ENCODE measurements at places on chromosomes 1 and 21. TPM values are rescaled to one million over a fixed set of nuclear protein-coding genes. Genes with fewer than 3 reads are reported as not detected.
A peak's percentile ranks its signal among the peaks of the same experiment; 100 is the strongest.

The PIK3R3 gene
- polyA plus RNA-seq: 0.06 TPM

- H3K4me3 ChIP-seq: peak overlapping the region; percentile 86
- H3K4me1 ChIP-seq: peaks cover 22% of the 10 kb centered on the region
- H3K27me3 ChIP-seq: no peaks in the 10 kb centered on the region
- peak overlapping the region; percentile 76 for H3K27ac ChIP-seq
- no peak for DNase-seq
These were observed 684 bp downstream of the PPIH start for GRCh38 chr1:42658877-42659337.

DNA sequence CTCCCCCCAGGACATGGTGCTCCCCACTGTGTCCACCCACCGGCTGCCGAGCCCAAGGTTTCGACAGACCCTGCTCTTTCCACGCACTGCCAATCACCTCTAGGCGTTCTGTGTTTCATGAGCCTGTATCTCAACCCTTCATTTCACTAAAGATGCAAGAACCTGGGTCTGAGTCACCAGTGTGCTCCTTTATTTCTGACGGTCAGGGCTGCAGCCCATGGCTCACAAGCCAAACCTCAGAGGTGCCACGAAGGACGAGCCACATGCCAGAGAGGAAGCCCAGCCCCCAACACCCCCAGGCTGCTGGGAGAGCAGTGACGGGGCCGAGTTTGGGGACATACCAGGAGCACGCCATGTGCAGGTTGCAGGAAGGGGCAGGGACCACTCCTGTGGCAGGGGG, 79.2 kb upstream of the ARHGEF16 start:
- H3K36me3 ChIP-seq: no peaks in the 10 kb centered on the region
- no peaks in the 10 kb centered on the region for H3K27me3 ChIP-seq
- no peak for DNase-seq
- H3K4me1 ChIP-seq: no peaks in the 10 kb centered on the region
- no peak overlapping the region for H3K4me3 ChIP-seq

DNA sequence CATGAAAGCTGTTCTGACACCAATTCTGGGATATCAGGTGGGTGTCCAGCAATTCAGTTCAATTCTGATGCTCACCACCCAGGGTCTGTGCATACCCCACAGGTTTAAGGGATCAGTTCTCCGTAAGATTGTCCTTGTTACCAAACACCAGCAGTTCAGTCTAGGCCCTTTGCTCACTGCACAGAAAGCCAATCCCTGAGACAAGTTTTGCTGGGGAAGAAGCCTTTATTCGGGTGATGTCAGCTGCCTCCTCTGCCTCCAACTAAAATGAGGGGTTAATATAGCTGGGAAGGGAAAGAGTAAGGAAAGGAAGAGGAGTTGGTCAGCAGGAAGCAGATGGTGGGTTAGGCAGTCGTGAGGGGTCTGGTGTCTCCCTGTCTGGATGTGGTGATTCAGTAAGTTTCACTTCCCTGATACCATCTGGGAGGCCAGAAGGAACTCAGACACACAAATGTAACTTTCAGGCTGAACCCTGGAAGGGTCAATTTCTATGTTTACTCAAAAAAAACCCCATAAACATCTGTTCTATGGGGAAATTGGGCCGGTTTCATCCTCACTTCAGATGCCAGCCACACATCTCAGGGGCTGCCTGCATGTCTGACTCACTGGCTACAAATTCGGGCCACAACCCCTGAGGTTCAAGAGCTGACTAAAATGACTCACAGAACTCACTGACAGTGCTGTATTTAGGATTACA, 83.3 kb upstream of the PGBD5 start:
- no peak overlapping the region for H3K4me3 ChIP-seq
- DNase-seq: peak; percentile 8
- H3K4me1 ChIP-seq: peaks cover 40% of the 10 kb centered on the region
- no peaks in the 10 kb centered on the region for H3K27me3 ChIP-seq
- no peak overlapping the region for H3K27ac ChIP-seq

The TNFRSF8 gene
- polyA plus RNA-seq: 0.36 TPM

The NT5C1A gene
- not detected for polyA plus RNA-seq

DNA sequence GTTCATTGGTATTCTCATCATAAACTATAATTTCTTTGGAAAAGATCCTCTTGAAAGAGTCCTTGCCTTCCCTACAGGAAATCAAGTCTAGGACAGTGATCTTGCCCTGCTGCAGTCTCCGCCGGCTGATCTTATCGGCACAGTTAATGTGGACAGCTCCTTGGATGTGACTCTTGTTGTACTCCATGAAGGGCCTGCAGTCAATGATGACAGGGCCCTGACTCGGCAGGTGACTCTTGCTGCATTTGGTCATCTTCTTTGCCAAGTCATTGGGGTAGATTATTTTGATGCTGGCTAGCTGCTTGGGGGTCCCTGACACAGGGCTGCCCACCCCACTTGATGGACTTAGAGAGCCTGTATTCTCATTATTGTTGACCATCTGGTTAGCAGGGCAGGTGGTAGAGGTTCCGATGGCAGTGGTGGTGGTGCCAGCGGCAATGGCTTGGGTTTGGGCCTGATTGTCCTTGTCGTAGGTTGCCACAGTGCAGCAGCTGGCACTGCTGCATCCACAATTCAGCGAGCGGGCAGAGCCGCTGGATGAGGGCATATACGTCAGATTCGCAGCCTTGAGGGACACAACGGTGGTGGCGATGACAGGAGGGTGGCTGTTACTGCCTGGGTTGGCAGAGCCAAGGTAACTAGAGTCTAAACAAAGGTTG, 2.7 kb downstream of the DUSP10 start:
- H3K4me1 ChIP-seq: peaks cover 33% of the 10 kb centered on the region
- DNase-seq: no peak
- no peak overlapping the region for H3K27ac ChIP-seq
- H3K27me3 ChIP-seq: no peaks in the 10 kb centered on the region
- H3K36me3 ChIP-seq: peaks cover 14% of the 10 kb centered on the region

Data from B cell (primary cell).